Activated T-helper 9 cell treated with anti-CD3 and anti-CD28 coated beads, Interleukin-2, amount 50 U/mL, for 16 hours (primary cell): ENCODE measurements at places on chromosomes 5 and 9.

- DNase-seq: no peak
Measured at GRCh38 chr5:168015506-168015905, 275.9 kb upstream of the WWC1 start.

GRCh38 chr9:127018935-127019334 lies 103.5 kb downstream of the ANGPTL2 start:
- DNase-seq: no peak

DNA sequence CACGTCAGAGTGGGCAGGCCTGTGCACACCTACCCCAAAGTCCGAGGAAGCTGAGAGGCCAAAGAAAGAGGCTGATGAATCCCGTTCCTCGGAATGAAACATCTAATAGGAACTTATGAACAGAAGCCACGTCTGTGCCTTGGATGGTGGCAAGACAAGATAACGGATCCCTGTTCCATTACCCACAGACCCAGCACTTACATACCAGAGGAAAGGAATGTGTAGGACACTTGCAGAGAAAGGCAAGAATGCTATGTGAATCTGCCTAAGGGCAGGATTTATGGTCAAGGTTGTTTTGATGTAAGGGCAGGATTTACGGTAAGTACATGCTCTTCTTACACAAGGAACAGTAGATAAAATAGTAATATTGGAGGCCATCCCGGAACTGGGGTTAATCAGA lies 93.2 kb downstream of the WDR41 start:
- DNase-seq: no peak

GRCh38 chr9:38183994-38184568 lies 115.1 kb upstream of the SHB start:
- no peak for DNase-seq

DNA sequence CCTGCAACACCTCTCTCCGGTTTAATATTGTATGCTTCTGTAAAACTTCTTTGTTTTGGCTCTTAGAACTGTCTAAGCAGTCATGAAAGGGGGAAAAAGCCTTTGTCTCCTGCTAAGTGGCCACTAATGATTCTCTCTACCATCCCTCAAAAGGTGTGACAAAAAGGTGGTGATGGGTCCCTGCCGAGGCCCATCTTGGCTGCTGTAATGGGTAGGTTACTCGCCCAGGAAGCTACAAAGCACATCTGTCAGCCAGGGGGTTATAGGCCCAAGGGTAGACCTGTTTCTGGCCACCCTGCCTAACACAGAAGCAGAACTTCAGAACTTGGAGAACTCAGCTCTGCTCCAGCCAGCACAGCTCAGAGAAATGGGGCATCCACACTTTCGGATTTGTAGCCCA lies 1.6 kb downstream of the FAM219A start:
- no peak for DNase-seq

DNA sequence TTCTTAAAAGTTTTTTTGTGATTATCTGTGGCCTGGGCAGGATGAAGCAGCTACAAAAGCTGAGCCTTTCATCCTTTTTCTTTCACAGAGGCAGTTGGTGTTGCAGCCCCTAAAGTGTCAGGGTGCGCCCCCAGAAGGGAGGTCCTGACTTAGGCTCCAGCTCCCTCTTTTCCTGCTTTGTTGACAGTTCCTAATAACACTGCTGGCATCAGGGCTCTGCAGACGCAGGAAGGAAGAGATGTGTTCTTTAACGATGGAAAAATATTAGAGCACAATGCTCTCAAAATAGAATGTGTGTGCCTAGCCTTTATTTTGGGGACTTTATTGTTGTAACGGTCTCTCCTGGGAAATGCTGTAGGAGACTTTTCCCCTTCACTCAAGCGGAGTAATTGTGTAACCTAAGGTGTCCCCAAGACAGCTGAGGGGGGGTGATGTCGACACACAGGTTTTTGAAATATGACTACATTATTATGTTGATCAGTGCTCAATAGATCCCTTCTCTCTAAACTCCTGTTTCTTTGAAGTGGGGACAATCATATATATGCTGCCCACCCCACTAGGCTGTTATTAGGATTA lies 135.6 kb downstream of the SEMA6A start:
- no peak for DNase-seq

DNA sequence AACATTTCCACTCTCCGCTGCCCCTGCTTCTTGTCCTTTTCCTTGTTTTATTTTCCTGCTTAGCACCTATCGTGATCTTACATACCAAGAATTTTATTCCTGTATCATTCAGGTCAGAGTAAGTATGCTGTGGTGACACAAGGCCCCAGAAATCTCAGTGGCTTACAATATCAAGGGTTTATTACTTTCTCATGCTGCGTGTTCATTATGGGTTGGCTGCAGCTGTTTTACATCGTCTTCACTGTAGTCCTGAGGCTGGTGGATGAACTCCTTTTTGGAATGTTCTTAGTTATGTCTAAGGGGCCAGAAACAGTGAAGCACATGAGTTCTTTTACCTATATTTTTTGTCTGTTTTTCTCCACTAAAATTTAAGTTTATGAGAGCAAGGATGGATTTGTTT lies 51.2 kb downstream of the FCHO2 start:
- no peak for DNase-seq

- no peak for DNase-seq
Measured at GRCh38 chr5:35371951-35372426, 141.7 kb upstream of the PRLR start.

DNA sequence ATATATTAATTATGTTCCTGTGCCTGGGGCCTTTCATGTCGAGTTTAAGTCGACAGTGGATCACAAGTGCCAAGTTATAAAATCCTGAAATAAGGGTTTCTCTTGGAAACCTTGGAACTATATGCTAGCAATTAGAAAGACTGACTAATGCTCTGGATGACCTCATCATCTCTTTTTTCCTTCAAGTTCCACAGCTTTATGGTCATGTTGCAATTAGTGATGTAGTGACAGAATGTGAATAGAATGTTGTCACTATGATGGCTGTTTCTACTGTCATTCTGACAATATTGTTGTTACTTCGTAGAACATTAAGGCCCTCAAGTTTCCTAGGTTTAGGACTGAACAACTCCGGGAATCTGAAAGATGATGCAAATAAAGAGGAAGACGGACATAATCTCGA lies 368.0 kb upstream of the SEMA6A start:
- no peak for DNase-seq

GRCh38 chr5:5080790-5081189 lies 59.3 kb upstream of the ADAMTS16 start:
- DNase-seq: no peak

DNA sequence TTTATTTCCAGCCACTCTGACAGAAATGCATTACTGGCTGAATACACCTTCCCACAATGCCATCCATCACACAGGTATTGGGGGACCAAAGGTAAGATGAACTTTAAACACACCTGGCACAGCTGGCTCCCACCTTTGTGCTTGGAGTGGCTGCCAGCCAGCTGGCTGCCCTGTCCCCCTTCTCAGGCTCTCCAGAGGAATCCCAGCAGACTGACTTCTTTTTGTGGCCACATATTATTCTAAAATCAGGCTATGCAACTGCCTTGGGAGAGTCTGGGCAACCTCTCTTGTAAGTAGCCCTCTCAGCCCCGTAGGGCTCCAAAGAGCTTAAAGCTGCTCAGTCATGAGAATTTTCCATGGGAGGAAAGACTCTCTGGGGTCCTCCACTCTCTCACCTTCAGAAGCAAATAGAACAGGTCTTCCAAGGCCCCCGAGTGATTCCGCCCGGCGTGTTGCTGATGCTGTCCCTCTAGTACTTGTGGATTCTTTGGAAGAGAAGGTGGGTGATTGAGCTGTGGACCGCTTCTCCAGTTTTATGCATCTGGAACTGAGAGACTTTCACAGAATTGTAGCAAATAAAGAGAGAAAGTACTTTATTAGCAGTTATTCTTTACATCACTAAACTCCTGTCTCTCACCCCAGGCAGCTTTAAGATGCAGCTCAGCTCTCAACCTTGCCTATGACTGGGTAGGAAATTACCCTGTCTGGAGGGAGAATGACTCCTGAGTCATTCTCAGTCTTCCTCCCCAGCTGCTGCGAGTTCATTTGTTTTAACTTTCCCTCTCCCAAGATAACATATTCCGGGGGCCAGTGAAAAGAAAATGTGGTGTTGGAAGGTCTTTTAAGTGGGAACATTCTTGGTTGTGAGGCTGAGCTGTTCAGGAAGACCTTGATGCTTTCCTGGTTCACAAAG lies 159.4 kb upstream of the PITX1 start:
- DNase-seq: no peak
